Activated naive CD4-positive, alpha-beta T cell treated with anti-CD3 and anti-CD28 coated beads, Interleukin-2, amount 50 U/mL, for 16 hours (primary cell): ENCODE measurements at places on chromosomes 12 and 14.

- no peak for DNase-seq
Observed at GRCh38 chr14:90678420-90678819, 137.8 kb downstream of the TTC7B start.

DNA sequence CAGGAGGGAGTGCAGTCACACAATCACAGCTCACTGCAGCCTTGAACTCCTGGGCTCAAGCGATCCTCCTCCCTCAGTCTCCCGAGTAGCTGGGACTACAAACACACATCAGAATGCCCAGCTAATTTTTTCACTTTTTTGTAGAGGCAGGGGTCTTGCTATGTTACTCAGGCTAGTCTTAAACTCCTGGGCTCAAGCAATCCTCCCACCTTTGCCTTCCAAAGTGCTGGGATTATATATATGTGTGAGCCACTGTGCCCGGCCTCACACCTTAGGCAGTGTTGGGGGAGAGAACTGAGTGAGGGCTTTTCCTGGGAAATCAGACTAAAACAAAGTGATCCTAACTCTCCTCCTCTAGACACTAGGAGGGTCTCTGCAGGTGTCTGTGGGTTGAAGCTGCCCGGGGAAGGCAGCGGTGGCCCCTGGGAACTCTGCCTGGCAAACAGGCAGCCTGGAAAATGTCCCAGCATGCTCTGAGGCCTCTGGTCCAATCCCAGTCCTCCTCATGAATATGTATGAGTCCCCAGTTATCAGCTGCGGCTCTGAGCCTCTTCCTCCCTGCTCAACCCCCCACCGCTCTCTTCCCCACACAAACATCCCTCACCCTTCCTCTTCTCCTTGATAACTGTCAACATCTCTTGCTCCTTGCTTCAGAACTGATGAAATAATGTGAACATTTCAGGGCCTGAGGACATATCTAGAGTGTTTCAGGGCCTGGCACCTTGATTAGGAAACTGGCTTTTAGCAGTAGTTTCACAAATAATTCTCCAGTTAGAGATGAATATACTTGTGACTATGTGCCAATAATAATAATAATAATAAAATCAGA lies 7.9 kb upstream of the NAA25 start:
- no peak for DNase-seq

DNA sequence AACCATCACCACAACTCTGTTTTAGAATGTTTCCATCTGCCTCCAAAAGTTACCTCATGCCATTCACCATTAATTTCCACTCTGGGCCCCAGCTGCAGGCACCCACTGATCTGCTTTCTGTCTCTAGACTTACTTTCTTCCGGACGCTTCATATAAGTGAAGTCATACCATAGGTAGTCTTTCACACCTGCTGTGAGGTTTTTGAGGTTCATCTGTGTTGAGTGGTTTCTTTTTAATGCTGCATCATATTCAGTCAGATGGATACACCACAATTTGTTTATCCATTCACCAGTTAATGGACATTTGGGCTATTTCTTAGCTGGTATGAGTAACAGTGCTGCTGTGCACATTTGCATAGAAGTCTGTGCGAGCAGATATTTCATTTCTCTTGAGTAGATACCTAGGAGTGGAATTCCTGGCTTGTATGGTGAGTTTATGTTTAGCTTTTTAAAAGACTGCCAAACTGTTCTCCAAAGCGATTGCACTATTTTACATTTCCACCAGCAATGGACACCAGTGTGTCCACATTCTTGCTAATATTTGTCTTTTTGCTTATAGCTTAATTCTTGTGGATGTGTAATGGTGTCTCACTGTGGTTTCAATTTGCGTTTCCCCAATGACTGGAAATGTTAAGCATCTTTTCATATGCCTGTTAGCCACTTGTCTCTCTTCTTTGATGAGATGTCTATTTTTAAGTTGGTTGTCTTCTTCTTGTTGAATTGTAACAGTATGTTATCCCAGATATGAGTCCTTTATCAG lies 48.3 kb downstream of the ZFYVE21 start:
- DNase-seq, result no peak

DNA sequence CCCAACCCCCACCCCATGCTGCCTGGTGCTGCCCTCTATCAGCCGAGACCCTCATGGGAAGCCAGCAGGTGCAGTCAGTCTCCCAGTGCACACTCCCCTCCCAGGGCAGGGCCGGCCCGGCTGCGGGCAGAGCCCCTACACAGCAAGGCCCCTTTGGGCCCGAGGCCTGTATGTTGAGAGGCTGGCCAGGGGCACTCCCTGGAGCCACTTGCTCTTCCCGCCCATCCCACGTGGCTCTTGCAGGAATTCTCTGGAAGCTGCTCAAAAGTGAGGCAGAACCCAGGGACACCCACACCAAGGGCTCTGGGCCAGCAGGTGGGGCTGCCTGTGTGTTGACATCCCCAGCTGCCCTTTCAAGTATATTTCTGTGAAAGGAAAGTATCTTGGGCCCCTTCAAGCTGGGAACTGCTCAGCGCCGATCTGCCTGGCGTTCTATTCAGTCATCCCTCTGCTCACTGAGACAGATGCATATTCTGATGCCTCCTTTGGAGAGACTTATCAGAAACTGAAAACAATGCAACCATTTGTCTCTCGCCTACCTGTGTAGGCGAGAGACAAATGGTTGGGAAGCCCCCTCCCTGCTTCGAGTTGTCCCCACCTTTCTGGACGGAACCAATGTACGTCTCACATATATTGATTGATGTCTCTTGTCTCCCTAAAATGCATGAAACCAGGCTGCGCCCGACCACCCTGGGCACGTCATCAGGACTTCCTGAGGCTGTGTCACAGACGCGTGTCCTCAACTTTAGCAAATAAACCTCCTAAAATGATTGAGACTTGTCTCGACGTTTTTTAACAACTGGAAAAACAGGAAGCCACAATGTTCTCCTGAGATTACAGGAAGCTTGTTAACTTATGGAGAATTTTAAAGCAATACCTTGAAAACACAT lies 6.0 kb downstream of the GPR132 start:
- DNase-seq, result peak; percentile 59

GRCh38 chr14:57293866-57294837 lies 25.4 kb downstream of the AP5M1 start:
- DNase-seq, result no peak

GRCh38 chr14:21498540-21499526 lies 12.3 kb downstream of the METTL3 start:
- no peak for DNase-seq

- DNase-seq, result no peak
Observed at GRCh38 chr12:116672010-116672409, 65.9 kb downstream of the SPRING1 start.

- no peak for DNase-seq
Observed at GRCh38 chr12:9687228-9687627, 17.7 kb downstream of the CLEC2D start.

- DNase-seq, result no peak
Observed at GRCh38 chr12:94817695-94818075, 167.3 kb upstream of the TMCC3 start.

GRCh38 chr12:104164634-104165033 lies 26.6 kb upstream of the NFYB start:
- DNase-seq, result no peak

GRCh38 chr12:122333142-122334087 lies 67.1 kb upstream of the VPS33A start:
- no peak for DNase-seq

GRCh38 chr12:75913502-75914351 lies 117.8 kb downstream of the PHLDA1 start:
- peak; percentile 51 for DNase-seq

DNA sequence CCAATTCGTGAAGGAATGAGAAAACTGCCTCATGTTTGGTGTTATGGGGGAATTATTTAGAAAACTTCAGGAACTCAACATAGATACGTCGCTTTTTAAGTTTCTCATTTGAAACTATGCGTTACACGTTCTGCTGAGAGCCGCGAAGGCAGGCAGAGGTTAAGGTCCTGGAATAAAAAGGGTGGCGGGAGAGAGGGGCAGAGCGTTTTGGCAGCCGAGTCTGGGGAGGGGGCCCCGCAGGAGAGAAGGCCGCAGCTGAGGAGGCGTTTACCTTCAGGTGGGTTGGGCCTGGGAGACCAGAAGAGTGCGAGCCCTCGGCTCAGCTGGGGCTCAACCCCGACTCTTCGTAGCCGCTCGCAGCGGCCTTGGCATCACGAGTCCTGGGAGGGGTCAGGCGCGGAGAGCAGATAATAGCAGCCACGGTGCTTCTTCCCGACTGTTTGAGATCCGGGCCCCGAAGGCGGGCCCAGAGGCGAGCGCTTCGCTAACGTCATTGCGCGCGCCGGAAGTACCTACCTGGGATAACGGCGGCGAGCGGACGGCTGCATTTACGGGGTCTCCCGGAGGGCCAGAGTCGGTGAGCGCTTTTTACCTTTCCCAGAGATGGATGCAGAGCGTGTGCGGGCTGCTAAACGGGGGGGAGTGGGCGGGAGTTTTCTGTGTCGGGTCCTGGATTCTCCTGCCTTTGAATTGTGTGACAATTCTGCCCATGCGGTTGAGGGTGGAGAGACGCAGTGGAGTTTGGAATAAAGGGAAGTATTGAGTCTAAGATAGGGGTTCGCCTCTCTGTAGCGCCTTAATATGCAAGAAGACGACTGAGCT lies at the start of the genes PPHLN1 and ZCRB1:
Gene PPHLN1, plus strand, starts transcription at position 515 of the 822 bp plus-strand sequence. CDS start 9,736 bp downstream, outside the sequence.
Gene ZCRB1, minus strand, starts transcription at position 442 of the 822 bp plus-strand sequence. CDS start 1,992 bp downstream, outside the sequence.
- DNase-seq, result peak; percentile 80

- no peak for DNase-seq
Observed at GRCh38 chr12:13777374-13777773, 204.0 kb downstream of the GRIN2B start.

- no peak for DNase-seq
Observed at GRCh38 chr14:77965919-77966435, 166.1 kb downstream of the ADCK1 start.

- no peak for DNase-seq
Observed at GRCh38 chr12:15664491-15664890, 124.7 kb downstream of the EPS8 start.
